Stimulated activated CD4-positive, alpha-beta T cell treated with anti-CD3 and anti-CD28 coated beads, Interleukin-15, amount 100 ng/mL, for 48 hours (primary cell): ENCODE measurements at places on chromosomes 1 and 21.

GRCh38 chr1:203666609-203667008, 40.0 kb downstream of the ATP2B4 start:
- no peak for DNase-seq

DNA sequence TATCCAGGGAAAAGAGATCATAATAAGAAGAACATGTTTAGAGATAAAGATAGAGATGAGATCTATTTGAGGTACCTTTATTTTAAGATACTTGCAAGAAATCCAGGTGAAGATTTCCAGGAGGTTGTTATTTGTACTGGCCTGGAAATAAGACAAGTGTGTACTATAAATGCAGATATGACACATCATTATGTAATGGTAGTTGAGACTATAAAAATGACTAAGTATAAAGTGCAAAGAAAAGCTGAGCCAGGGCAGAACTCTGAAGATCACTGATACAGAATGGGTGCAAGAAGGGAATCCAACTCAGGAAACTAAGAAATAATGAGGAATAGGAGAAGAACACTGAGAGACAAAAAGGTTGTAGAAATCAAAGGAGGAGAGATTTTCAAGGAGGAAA, 378.2 kb upstream of the PBX1 start:
- no peak for DNase-seq

- DNase-seq = no peak
These were observed 54.8 kb downstream of the GLIS1 start for GRCh38 chr1:53683986-53684740.

DNA sequence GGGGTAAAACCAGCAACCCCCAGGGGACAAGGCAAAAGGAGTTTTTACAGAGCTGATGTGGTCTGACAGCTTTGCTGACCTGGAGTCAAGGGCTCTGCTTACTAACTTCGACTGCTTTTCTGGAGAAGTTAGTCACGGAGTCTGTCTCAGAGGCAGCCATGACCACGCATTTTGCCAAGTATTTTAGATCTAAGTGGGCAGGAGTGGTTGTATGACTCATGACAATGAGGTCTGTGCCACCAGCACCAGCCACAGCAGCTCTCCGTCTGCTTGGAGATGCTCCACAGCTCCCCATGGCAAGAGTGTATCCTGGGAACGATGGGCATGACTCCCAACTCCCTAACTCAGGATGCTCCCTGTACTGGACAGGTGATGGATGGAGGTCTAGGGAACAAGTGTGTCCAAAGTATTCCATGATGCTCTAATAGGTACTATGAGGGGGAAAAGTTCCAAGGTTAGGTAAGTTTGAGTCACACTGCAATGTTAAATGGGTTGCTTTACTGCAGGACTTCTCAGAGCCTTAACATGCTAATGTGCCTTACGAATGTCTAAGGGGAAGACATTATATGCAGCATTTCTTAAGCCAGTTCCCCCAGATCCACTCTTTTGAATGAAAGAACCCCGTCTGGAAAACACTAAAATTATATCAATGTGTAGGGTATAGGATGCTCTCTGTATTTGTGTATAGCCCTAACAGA, 359.0 kb downstream of the HHAT start:
- DNase-seq = no peak

GRCh38 chr1:197467881-197468280, 199.8 kb downstream of the CRB1 start:
- no peak for DNase-seq

DNA sequence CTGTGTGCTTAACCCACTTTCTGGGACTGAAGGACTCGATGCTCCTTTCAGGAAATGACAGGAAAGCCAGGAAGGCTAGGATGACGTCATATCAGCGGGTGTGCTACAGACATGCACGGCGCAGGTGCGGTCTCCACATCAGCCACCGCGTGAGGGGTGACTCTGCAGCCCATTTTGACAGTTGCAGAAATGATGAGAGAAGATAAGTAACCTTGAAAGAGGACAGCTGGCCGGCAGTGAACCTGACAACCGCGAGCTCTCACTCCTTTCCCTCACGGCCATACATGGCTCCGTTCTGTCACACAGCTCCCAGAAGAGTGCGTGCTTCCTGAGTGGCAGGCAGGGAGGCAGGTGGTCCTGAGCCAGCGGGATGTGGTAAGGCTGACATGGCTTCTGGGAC, 1.7 kb upstream of the KRTAP10-5 start:
- DNase-seq = no peak
